ENCODE measurements at places on chromosomes 3 and 15. TPM values are rescaled to one million over a fixed set of nuclear protein-coding genes. Genes with fewer than 3 reads are reported as not detected.

- DNase-seq: no peak
Measured at GRCh38 chr3:188122571-188123169, 31.3 kb upstream of the LPP start.

- no peak for DNase-seq
Measured at GRCh38 chr3:195063581-195064193, 207.3 kb downstream of the XXYLT1 start.

Gene CILP
- total RNA-seq: 1.1 TPM

DNA sequence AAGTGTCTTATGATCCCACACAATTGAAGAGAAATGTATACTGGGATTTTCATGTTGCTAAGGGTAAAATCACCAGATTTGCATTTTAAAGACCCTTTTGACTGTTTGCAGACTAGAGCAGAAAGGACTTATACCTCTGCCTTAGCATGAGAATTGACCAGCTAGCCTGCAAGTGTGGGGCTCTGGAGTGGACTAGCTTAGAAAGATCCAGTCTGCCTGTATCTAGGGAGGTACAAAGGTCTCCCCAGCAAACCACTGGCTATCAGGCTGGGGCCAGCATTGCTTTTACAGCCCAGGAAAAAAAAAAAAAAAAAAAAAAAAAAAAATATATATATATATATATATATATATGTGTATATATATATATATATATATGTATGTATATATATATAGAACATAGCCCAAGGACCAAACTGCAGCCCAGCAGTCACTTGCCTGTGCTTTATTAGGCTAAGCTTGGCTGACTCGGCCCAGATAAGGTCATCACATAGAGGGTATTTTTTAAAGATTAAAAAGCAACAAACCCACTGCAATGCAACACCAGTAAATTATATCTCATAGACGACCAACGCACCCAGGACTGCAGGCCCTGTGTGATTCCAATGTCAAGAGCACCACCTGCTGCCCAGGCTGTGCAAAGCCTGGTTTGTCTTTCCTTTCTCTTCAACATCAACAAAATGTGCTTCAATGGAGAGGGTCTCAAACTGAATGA, 63.7 kb downstream of the DCLK3 start:
- peak; percentile 64 for DNase-seq

DNA sequence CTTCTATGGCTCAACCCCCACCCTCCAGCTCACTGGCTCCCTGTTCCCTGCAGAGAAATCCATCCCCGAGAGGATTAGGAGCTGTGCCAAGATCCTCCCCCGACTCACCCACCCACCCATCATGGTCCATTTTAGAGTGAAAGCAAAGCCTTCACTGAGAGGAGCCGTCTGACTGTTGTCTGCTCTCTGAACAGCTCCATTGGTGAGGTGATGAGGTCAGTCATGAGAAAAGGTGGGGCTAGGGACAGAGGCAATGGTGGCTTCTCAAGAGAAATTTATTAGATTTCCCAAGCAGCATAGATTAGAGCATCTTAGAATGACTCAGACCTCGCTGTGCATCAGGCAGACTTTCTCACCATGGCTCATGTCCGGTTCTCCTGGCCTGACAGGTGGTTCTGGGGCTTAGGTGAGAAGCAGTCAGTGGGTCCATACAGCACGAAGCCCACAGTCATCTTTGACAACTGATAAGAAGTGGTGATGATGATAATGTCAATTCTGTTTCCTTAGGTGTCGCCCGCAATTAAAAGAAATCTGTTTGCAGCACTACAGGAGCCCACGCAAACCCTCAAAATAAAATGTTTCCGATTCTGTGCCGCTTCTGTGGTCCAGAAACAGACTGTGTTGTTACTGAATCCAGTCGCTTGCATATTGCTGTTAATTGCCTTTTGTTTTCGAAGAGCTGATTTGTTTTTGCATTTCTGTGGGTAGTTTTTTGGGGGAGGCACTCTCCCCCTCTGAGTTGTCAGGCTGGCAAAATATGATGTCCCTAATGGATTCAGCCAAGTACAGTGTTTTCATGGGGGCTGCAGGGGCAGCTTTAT, 24.8 kb upstream of the RHO start:
- no peak for DNase-seq

DNA sequence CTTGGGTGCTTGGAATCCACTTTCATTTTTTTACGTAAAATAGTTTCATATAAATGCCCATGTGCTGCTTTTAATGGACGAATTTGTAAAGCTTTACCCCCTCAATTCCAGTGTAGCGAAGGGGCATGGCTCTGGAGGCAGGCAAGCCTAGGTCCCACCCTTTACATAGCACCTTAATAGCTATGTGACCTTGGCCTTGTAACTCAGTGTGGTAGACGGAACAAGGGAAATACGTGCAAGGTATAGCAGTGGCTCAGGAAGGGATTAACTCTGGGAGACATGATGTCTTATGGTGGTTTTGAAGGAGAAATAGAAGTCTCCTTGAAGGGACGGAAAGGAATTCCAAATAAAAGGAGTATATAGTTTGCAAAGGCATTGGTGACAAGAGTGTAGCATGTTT, 1.4 kb downstream of the SEC61A1 start:
- no peak for DNase-seq

DNA sequence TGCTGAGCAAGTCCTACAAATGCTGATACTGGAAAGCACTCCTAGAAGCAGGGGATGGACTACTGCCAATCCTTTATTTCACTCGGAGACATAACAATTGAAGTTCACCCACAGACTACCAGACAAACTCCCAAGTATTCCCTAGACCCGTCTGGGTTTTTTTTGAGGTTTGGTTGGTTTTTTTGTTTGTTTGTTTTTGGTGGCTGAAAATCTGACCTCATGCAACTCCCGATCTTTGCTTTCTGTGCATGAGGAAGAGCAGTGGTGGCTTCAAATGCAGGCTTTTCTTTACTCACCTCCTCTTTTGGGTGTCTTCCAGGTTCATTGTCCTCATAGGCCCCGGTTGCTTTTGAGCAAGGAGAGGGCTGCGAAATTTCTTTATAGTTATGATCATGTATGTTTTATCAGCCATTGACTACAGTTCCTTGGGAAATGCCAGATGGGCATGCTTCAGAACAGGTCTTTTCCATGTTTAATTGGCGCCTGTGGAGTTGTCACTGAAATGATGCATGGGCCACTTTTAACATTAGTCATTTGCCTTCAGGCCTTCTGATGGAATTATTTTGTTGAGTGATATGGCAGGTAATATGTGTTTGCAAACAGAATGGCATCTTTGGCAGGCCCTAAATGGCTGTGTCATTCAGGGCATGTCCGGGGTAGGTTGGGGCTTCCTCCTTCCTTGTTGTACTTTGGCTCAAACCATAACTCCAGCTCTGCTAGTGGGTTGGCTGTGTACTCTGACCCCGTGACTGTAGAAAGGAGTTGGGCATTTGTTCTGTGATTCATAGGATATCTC, 81.3 kb upstream of the ZBED2 start:
- peak; percentile 75 for DNase-seq

Gene IL17RB
- 0.16 TPM for total RNA-seq

DNA sequence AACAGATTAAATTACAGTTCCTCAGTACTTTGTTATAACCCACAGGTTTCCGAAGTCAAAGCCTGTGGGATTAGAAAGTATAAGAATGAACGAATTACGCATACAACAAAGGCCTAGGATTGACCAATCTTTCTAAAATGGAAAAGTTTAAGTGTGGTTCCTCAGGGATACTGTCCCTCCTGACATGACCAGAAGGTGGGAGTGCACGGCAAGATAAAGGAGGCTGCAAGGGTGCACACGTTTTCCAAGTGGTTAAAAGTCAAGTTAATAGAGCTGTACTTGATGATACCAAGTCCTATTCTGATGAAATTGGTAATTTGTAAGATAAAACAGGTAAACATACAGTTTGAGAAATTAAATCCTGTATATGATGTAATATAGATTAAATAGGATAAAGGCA, 96.2 kb downstream of the ALDH1A2 start:
- no peak for DNase-seq

- DNase-seq: no peak
Measured at GRCh38 chr3:119417771-119418512, 45.5 kb downstream of the TMEM39A start.

- DNase-seq: no peak
Measured at GRCh38 chr3:131645638-131646037, 142.9 kb upstream of the MRPL3 start.

Gene AGBL1
- total RNA-seq: not detected

DNA sequence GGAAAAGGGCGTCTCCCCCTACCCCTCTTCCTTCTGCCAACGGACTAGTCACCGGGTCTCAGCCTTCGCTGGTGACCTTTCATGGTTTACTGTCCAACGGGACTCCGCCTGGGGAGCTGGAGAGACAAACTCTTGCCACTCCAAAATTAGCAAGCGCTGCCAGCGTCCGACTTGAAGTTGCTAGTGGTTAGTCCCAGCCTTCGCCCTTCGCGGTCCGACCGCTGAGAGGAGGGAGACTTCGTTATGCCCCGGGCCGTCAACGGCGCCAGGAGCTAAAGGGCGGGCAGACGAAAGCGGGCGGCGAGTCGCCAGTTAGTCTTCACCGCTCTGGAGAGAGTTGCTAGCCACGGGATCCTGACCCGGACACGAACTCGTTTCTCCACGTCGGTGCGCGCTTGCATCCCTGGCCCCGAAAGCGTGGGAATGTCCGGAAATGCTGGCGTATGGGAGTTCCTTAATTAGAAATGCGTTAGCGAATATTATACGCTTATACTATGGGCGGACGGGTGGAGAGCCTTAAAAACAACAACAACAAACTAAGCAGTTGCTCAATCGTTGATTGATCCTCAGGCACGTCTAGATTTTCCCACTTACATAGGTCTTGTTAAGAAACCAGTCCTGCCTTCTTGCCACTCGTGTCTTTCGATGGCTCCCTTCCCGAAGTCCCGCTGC, 716 bp downstream of the SMC4 start:
- peak; percentile 48 for DNase-seq

DNA sequence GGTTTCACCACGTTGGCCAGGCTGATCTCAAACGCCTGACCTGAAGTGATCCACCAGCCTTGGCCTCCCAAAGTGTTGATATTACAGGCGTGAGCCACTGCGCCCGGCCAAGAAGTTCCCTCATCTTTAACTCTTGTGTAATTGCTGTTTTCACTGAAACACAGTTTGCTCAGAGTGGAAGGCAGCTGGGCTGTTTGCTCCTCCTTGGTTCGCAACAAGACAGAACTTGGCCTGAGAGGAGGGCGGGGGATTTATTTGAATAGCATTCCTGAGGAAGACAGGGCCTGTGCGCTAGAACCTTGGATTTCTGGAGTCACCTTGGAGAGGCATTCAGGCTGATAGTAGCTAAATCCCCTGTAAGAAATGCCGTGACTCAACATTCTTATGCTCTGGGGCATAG, 226.7 kb upstream of the MCTP2 start:
- no peak for DNase-seq

- no peak for DNase-seq
Measured at GRCh38 chr3:78831446-78831972, 936.3 kb downstream of the ROBO1 start.

DNA sequence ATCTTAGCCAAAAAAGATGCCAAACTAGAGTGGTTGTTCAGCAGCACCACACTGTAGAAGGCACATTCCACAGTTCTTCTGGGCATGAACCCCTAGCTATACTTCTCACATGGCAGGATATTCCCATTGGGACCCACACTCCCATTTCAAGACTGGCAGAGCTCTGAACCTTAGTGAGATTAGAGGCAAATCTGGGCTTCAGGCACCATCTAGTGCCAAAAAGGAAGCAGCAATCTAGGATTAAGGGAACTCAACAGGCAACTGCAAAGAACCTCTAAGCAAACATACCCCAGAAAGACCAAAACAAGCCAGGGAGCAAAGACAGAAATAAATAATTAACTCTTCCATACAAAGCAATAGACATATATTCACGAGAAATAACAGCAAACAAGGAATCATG, 66.2 kb downstream of the TAFA4 start:
- no peak for DNase-seq

Gene ASB14
- not detected for total RNA-seq

- DNase-seq: peak; percentile 15
Measured at GRCh38 chr3:63032881-63033280, 157.7 kb upstream of the CADPS start.

All from astrocyte (in vitro differentiated cells and primary cell).